Suprapubic skin (tissue), 4 donors: ENCODE measurements at places on chromosomes 13 and 19. TPM values are rescaled to one million over a fixed set of nuclear protein-coding genes. Genes with fewer than 3 reads are reported as not detected.
A peak's percentile ranks its signal among the peaks of the same experiment; 100 is the strongest.

DNA sequence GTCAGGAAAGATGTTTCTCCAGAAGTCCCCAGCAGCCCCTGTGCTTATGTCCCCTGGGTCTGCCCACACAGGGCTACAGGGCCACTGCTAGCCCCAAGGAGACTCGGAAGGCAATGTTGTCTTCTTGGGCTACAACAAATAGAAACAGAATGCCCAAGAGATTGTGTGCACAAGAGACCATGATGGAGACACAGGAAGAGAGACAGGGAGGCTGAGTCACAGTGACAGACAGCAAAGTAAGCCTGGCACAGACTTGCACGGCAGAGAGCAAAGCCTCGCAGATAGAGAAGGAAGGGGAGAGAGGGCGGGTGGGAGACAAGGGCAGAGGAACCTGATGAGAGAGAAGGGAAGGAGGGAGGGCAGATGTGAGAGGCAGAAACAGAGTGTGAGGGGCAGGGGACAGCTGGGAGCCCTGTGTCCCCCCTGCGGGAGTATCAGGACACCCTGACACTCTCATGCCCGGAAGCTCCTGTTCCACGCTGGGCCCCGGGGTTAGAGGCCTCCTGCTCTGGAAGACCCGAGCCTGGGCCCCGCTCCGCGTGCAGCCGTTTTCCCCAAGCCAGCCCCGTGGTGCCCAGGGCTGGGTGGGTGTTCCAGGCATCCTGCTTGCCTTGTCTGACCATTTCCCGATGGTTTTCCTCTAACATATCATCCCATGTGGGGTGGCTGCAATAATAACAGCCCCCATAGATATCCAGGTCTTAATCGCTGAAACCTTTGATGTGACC lies 2.7 kb upstream of the PLA2G4C start:
- H3K4me3 ChIP-seq, result no peak overlapping the region
- DNase-seq, result no peak
- H3K27me3 ChIP-seq, result no peaks in the 10 kb centered on the region
- no peak overlapping the region for H3K27ac ChIP-seq
- peaks cover 26% of the 10 kb centered on the region for H3K36me3 ChIP-seq
- peaks cover 18% of the 10 kb centered on the region for H3K4me1 ChIP-seq

Gene MEIOSIN
- not detected for total RNA-seq

- no peaks in the 10 kb centered on the region for H3K27me3 ChIP-seq
- H3K4me3 ChIP-seq, result peak overlapping the region; percentile 42
- DNase-seq, result no peak
- H3K4me1 ChIP-seq, result peaks cover 15% of the 10 kb centered on the region
These were observed 53.9 kb downstream of the OR10H4 start for GRCh38 chr19:16002406-16003384.

Gene FUT6
- not detected for total RNA-seq

Gene RNF225
- total RNA-seq, result 13.6 TPM

- peak within 1 kb of the TSS; percentile 85 for H3K4me3 ChIP-seq
- H3K27me3 ChIP-seq, result no peaks in the 10 kb centered on the region
These were observed at the start of gene SLC25A30 for GRCh38 chr13:45417790-45418534. Gene SLC25A30 (minus strand): TSS chr13:45418373. CDS start chr13:45411425, 6,948 bp downstream.

Gene ZNF728
- total RNA-seq, result 1.3 TPM

DNA sequence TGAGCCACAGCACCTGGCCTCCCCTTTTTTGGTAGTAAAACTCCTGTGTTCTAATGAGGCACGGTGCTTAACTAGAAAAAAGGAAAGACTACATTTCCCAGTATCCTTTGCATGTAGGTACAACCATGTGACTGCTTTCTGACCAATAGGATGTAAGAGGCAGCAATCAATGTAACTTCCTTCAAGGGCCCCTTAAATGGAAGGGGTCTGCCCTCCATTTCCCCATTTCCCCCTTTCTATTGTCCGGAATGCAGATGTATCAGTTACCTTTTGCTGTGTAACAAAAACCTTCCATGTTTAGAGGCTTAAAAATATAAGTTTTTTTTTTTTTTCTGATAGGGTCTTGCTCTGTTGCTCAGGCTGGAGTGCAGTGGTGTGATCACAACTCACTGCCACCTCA lies 2.2 kb downstream of the GPR32 start:
- H3K36me3 ChIP-seq, result no peaks in the 10 kb centered on the region
- H3K4me1 ChIP-seq, result no peaks in the 10 kb centered on the region
- H3K27me3 ChIP-seq, result peaks cover 84% of the 10 kb centered on the region
- DNase-seq, result no peak
- H3K27ac ChIP-seq, result no peak overlapping the region

Gene KASH5
- total RNA-seq, result not detected

DNA sequence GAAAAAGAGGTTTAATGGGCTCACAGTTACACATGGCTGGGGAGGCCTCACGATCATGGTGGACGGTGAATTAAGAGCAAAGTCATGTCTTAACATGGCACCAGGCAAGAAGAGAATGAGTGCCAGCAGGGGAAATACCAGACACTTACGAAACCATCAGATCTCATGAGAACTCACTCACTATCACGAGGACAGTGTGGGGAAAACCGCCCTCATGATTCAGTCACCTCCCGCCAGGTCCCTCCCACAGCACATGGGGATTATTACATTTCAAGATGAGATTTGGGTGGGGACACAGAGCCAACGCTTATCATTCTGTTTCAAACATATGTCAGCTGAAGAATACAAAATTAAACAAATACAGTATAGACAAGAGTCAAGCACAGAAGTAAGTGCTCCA lies 165.1 kb downstream of the PCCA start:
- H3K27ac ChIP-seq, result no peak overlapping the region
- no peak for DNase-seq
- H3K36me3 ChIP-seq, result no peaks in the 10 kb centered on the region
- H3K27me3 ChIP-seq, result no peaks in the 10 kb centered on the region
- no peaks in the 10 kb centered on the region for H3K4me1 ChIP-seq

DNA sequence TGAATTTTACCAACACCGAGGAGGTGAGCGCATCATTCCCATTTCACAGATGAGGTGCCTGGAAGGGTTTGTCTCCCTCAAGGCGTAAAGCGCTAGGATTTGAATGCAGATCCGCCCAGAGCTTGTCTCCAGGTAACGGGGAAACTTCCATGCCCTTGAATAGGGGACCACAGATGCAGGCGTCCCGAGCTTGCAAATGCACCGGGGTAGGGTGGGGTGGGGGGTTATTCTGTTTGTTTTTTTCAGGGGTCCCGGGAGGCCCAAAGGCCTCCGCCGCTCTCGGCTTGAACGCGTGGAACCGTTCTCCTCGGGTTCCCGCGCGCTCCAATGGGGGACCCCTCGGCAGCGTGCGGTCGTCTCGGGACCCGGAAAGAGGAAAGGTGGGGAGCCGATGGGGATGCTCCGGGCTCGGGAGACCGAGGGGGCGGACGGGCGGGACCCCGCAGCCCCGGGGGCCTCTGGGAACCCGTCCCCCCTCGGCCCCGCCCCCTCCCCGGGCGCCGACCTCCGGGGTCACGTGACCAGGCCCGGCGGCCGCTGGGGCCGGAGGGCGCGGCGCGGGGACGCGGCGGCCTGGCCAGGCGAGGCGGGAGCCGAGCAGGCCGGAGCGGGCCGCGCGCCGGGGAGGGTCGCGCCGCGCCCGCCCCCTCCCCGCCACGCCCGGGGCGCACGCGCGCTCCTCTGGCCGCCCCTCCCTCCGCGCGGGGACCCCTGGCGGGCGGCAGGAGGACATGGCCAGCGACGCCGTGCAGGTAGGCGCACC lies at the start of gene PKN1:
PKN1 (plus strand) TSS at position 516 of the 763 bp plus-strand sequence; CDS start at position 732, 216 bp downstream.
- H3K27me3 ChIP-seq, result peaks cover 17% of the 10 kb centered on the region
- DNase-seq, result no peak
- H3K36me3 ChIP-seq, result no peaks in the 10 kb centered on the region
- H3K27ac ChIP-seq, result peak within 1 kb of the TSS; percentile 73
- H3K4me1 ChIP-seq, result peaks cover 35% of the 10 kb centered on the region
- peak within 1 kb of the TSS; percentile 80 for H3K4me3 ChIP-seq

Gene LILRA1
- total RNA-seq, result not detected

Gene CYP4F8
- 15.1 TPM for total RNA-seq

GRCh38 chr13:35389535-35389934 lies 87.0 kb downstream of the MAB21L1 start:
- H3K36me3 ChIP-seq, result no peaks in the 10 kb centered on the region
- H3K27ac ChIP-seq, result no peak overlapping the region
- no peak for DNase-seq
- H3K27me3 ChIP-seq, result no peaks in the 10 kb centered on the region

Gene TRAPPC2B
- 20.2 TPM for total RNA-seq

DNA sequence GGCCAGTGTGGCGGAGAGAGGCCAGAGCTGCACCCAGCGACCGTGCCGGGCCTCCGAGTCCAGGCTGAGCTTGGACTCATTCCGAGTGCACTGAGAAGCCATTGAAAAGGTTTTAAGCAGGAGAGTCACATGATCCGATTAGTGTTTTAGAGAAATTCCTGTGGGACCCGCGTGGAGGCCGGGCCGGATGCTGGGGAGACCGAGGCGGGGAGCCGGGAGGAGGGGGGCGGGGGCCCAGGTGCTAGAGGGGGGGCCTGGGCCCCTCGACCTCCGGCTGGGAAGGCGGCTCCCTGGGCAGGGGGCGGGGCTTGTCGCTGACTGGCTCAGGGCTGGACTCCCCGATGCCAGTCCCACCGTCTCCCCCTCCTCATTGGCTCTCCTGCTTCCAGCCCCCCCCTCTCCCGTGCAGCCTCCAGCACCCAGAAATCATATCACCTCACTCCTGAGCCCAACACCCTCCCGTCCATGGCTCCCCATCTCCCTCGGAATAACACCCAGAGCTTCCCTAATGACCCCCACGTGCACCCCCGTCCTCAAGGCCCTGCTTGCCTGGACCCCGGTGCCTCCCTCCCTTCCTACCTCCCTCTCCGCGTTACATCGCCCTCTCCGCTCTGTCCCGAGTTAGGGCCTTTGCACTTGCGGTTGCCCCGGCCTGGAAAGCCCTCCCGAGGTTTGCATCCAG lies 5.2 kb upstream of the ZNF579 start:
- no peaks in the 10 kb centered on the region for H3K36me3 ChIP-seq
- H3K27ac ChIP-seq, result peak overlapping the region; percentile 32
- no peak for DNase-seq
- H3K27me3 ChIP-seq, result peaks cover 3% of the 10 kb centered on the region
- peaks cover 38% of the 10 kb centered on the region for H3K4me1 ChIP-seq

Gene ZNF546
- 2.3 TPM for total RNA-seq

DNA sequence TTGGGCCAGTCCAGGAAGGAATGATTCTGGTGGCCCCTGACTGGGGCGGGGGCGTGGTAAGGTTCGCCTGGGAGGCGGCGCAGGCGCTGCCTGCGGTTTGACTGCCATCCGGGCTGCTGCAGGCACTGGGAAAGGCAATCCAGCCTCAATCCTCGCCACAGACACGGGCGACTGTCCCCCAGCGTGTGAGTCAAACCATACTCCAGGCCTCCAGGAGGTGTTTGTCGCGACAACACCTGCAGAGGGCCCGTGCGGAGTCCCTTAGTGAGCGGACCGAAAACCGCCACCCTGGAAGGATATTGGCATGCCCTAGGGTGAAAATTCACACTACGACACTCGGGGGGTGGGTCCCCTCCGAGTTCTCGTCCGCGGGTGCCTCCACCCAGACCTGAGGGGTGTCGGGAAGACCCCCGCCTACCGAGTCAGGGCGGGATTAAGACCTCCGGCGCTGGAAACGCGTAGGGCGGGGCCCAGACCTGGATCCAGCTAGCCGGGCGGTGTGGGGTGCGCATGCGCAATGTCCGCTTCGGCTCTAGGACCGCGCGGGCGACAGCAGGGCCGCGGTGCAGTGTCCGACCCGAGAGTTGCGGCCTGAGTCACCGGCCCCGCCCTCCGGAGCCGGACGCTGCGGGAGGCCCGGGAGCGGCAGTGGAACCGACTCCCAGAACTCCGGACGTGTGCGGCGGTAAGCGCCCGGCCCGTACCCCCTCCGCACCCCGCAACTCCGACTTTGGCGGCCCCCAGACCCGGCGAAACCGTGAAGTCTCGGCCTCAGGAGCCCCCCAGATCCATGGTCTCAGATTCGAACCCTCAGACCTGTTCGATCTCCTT lies at the start of gene CAPNS1:
CAPNS1 (plus strand) TSS at position 594 of the 831 bp plus-strand sequence. CDS start 946 bp downstream, outside the sequence.
- H3K27ac ChIP-seq, result peak within 1 kb of the TSS; percentile 97
- peak within 1 kb of the TSS; percentile 86 for H3K4me3 ChIP-seq
- DNase-seq, result peak; percentile 98
- H3K27me3 ChIP-seq, result no peaks in the 10 kb centered on the region
- H3K4me1 ChIP-seq, result peaks cover 34% of the 10 kb centered on the region

GRCh38 chr13:103303078-103303651 lies 236.9 kb upstream of the SLC10A2 start:
- H3K4me1 ChIP-seq, result no peaks in the 10 kb centered on the region
- no peak overlapping the region for H3K4me3 ChIP-seq
- no peaks in the 10 kb centered on the region for H3K36me3 ChIP-seq
- H3K27ac ChIP-seq, result no peak overlapping the region
- DNase-seq, result no peak

GRCh38 chr13:44870456-44870929 lies 118.8 kb downstream of the NUFIP1 start:
- no peak overlapping the region for H3K27ac ChIP-seq
- H3K27me3 ChIP-seq, result peaks cover 6% of the 10 kb centered on the region
- H3K4me3 ChIP-seq, result no peak overlapping the region
- DNase-seq, result no peak
- no peaks in the 10 kb centered on the region for H3K4me1 ChIP-seq

DNA sequence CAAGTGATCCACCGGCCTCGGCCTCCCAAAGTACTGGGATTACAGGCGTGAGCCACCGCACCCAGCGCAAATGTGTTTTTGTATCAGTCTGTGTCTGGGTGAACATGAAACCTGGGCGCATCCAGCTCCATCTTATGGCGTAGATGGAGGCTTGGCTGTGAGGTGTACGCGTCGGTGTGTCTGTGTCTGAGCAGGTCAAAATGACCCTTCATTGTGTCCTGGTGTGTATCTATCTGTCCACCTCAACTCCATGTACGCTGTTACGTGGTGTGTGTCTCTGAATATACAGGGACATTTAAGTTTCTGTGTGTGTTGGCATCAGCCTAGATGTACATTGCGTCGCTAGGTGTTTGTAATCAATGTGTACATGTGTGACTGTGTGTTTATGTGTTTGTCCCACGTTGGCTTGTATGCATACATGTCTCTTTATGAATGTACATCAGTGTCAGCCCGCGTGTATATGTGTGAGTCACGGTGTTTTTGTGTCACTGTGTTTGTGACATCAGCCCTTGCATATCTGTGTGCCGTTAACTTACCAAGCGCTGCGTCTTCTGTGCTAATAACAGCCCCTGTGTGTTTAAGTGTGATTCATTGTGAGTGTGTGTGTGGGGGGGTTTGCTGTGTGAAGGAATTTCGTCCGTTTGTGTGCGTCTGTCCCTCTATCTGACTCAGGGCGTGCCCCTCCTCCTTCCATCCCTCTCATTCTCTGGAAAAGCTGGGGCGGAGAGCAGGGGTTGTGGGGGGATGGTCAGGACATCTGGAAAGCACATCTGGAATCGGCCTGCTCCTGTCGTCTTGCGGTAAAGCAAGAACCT lies 6.4 kb downstream of the AXL start:
- H3K27ac ChIP-seq, result peak overlapping the region; percentile 83
- peaks cover 13% of the 10 kb centered on the region for H3K36me3 ChIP-seq
- H3K4me1 ChIP-seq, result peaks cover 56% of the 10 kb centered on the region
- peak; percentile 90 for DNase-seq

Gene POGLUT2
- total RNA-seq, result 2.7 TPM

DNA sequence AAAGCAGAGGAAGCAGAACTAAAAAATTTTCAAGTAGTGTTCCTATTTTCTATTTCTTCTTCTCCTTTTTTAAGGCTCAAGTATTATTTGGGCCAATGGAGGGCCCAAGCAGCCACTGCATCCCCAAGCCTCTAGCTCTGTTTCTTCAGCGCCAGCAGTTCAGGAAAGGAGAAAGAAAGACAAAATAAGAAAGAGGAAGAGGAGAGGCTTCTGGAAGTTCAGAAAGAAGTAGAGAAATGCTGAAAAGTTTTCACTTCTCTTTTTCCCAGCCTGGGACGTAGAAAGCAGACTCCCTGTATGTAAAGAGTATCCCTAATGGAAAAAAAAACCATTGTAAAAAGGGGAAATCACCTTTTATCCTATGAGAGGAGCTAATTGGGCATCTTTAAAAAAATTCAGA lies 165.5 kb upstream of the KLF12 start:
- no peaks in the 10 kb centered on the region for H3K27me3 ChIP-seq
- no peak for DNase-seq
- H3K4me3 ChIP-seq, result no peak overlapping the region
- no peaks in the 10 kb centered on the region for H3K4me1 ChIP-seq
- no peaks in the 10 kb centered on the region for H3K36me3 ChIP-seq
- H3K27ac ChIP-seq, result no peak overlapping the region
